Fibroblast of skin of scalp (primary cell): ENCODE measurements at places on chromosomes 7 and 10.
A peak's percentile ranks its signal among the peaks of the same experiment; 100 is the strongest.

DNA sequence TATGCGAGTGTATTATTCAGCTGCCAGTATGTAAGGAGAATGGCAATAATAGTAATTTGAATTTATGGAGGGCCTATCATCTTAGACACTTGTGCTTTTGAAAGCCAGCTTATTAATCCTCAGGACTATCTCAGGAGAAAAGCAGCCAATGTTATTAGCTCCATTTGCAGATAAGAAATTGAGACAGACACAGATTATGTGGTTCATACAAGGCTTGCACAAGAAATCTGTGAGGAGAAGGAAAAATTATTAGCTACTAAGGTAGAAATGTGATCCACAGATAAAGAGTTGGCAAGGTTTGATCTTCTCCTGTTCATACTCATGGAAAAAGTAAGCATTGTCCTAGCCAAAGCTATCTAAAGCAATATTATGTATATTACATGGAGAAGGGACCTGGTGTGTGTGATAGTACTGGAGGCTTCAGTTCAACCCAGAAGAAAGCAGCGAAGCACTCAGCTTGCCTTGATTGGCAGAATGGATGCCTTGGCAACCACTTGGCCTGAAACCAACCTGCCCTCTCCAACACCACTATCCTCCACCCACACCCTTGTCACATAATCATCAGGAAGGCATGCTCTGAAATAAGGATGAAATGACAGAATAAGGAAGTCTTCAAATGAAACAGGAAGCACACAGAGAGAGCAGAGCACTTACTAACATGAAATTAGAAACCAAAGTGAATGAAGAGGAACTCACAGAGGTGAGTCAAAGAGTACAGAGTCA is 18.0 kb downstream of the MACC1 start:
- peak; percentile 48 for DNase-seq

DNA sequence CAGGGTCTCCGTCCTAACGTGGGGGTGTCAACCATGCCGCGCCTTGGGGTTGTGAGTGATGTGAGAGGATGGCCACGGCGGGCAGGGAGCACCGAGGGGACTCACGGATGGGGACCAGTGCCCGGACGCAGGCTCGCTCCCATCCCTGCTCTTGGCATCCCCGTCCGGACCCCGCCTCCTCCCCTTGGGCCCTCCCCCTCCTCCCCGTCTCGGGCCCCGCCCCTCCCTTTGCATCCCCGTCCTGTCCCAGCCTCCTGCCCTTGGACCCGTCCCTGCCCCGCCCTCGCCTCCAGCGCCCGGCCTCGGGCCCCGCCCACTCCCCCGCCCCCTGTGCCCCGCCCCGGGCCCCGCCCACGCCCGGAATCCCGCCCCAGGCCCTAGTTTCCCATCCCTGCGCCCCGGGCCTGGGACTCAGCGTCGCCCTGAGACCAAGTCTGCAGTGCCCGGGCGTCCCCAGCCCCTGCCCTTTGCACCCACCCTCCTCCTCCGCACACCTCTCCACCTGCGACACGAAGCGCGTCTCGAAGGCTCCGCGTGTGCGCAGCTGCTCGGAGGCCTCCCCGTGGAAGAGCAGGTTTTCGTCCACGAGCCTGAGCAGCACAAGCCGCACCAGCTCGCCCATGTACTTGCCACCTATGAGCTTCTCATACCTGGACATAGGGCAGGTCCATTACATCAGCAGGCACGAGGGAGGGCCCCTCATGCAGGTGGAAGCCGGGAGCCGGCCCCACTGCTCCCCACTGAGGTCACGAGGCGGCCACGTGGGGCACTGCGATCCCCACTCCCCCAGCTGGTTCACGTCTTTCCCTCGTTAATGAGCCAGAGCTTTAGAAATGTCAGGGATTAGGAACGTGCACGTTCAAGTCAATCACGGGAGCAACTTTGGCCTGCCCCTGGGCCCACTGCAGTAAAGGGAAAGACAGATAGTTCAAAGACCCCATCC is 5.1 kb upstream of the MYL7 start:
- peak; percentile 78 for DNase-seq

DNA sequence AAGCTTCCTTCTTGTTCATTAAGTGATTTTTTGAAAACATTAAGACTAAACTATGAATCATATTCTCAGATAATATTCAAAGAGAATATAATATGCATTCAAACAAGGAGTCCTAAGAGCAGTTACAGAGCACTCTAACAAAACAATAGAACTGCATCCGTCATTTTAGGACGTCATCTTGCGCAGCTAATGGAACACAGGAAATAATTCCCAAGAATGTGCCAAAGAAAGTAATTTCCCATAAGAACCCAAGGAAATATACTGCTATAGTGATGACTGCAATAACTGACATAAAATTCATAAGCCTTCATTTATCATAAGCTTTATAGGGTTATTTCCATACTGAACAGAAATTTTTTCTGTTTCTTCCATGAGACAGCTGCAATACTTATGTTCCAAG is 28.3 kb upstream of the CASD1 start:
- no peak for DNase-seq

GRCh38 chr7:118755067-118755625 is 530.6 kb downstream of the ANKRD7 start:
- no peak for DNase-seq

GRCh38 chr10:58264780-58265179 is 2.9 kb downstream of the IPMK start:
- DNase-seq = no peak

DNA sequence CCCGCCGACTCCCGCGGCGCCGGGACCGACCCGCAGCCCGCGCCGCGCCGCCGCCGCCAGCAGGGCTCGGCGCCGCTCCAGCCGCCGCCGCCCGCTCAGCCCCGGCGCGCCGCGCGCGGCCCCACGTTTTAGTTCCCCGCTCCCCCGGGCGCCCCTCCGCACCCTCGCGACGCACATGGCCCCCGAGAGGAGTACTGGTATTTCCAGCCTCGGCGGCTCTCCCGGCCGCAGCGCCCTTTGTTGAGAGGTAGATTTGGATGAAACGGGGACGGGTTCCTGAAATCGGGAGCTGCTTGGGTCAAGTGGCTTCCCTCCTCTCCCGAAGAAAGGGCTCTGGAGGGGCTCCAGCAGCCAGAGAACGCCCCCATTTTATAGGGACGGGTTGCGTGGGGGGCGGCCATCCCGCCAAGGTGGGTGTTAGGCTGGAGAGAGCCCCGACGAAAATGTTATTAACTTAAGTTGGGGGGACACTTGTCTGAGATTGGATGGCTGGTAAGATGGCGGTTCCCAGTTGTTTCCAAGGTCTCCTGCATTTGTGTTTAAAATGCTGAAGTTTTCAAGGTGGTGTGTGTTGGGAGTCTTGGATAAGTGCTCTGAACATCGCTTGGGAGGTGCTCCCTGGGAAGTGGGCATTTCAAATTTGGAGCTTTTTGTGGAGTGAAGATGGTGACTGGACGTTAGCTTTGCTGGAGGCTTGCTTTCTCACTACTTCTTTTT is 1.2 kb downstream of the BMI1 start:
- DNase-seq = no peak

DNA sequence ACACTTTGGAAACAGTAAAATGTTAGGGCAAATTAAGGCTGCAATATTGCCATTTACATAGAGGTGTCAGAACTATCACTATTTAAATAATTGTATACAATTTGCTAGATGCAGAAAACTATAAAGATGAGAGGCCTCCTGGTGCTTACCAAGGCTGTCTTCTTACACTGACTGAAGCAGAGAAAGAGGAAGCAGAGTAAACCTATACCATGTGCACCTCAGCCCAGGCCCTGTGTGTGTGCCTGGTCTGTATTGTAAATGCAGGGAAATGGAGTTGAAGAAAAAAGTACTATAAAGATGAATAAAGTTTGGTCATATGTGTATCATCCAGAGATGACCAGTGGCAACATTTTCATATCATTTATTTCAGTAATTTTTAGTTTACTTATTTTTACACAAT is 29.2 kb downstream of the ELMO1 start:
- DNase-seq = no peak

GRCh38 chr7:29302666-29303395 is 108.3 kb downstream of the CHN2 start:
- DNase-seq = no peak

GRCh38 chr10:78338717-78339116 is 305.1 kb downstream of the RPS24 start:
- DNase-seq = no peak

DNA sequence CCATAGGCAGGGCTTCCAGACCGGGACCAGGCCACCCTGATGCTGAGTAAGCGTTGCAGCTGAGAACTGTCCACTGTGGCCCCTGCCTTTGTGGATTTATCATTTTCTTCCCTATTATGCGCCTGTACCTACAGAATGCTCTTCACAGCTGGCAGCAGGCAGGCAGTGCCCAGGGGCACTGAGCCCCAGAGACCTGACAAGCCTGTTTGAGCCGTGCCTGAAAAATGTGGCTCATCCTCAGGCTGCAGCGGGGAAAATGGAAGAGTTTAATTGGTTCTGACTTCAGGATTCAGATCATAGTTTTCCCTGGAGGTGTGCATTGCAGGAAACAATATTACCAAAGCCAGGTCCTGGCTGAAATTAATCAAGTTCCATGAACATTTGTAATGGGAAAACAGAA is 200.2 kb downstream of the ZNF438 start:
- DNase-seq = no peak

DNA sequence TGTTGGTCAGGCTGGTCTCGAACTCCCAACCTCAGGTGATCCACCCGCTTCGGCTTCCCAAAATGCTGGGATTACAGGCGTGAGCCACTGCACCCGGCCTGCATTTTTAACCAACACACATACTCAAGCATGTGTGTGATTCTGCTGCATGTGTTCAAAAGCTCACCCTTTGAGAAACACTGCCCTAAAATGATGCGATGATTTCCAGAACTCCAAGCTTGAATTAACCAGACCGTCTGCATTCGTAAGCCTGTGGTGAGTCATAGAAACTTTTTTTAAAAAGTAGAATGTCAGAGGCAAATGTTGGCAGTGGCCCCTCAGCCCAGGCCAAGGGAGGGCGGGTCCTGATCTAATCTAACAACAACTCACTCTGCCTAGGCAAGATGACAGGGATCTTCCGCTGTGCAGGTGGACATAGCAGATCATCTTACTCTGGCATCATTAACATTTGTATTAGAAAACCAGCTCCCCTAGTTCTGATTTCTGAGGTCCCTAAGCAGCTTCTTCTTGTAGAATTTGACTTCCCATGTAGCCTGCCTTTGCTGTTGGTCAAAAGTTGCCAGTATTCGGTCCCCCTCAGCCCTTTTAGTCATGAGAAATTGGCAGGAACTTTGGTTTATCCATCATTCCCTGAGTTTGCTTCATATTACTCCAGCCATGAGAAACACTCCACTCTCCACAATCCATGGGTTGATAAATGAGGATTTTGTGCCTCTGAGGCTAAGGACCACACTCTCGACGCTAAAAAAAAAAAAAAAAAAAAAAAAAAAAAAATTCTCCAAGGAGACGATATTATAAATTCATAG is 190.4 kb downstream of the SKIDA1 start:
- DNase-seq = peak; percentile 89

DNA sequence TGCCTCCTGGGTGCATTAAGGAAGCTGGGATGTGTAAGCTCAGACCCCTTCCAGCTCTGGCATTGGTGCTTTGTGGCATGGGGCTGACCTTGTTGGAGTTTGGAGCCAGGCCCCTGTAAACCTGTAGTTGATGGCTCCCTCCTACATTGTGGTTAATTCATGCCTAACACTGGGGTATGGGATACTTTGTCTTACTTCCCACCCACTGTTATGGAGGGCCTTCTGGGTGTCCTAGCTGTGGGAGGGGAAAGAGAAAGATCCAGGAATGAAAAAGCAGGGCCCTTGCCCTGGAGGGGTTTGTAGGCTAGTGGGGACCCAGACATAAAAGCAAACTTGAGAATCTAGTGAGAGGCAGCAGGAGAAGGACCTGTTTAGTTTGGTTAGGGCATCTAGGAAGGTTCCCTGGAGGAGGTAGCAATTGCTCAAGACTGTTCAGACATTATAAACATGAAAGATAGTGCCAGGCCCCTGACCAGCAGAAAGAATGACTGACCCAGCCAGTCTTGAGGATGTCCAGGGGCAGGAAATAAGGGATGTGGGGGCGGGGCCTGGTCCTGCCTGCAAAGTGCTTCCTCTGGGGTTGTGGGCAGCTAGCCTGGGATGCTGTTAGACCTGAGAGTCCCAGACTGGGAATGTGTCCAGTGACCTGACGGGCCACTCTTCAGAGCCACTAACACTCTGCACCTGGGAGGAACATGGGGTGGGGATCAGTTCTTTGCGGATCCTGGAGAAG is 6.6 kb downstream of the ADAMTS14 start:
- no peak for DNase-seq

DNA sequence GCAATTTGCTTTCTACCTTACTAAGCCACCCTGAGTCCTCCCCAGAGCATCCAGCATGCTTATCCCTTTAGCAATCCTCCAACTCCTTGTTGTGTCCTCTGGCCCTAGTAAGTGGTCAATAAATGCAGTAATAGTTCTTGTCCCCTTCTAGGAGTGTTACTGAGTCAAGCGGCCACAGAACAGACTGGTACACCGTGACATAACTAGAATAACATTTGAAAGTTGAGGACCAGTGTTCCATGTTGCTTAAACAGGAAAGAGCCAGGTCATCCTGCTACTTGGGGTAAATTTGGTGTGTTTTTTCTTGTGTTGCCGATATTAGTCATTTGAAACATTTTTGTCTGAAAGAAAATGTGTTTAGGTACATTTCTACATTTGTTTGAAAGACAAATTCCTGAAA is 4.8 kb upstream of the CDK6 start:
- DNase-seq = no peak

DNA sequence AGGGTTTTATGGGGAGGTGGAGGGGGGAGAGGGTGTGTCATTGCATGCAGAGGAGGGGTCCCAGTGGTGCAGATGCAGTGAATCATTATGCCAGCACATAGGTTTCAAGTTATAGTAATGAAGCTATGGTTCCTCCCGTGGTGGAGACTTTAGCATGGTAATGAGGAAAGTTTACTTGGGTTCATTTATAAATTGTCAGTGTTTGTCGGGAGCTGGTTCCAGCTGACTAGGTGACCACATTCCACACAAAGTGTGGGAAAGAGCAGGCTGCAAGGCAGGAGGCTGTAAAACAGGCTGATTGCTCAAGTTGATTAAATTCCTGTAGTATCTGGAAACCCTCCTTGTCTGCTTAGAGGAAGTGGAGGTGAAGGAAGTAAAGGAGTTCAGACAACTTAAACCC is 78.9 kb downstream of the SRI start:
- no peak for DNase-seq

DNA sequence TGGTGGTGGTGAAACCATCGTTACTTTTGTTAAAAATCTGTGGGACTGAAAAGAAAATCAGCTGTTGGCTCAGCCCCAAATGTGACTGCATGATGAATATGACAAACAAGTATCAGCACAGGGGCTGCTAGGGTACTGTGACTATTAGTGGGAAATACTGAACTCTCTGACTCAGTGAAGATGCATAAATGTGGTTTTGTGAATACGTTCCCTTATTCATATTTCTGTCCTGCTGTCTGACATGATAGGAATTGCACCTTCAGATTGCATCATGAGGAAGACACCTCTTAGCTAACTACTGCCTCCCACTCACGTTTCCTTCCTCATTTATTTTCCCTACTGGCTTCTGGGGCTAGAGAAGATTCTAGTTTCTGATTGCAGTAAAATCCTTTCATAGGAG is 1.4 kb downstream of the CLEC5A start:
- DNase-seq = no peak
